ENCODE measurements at places on chromosomes 7 and 10. TPM values are rescaled to one million over a fixed set of nuclear protein-coding genes. Genes with fewer than 3 reads are reported as not detected.

Gene C7orf57
- total RNA-seq: not detected

Gene GDF2
- total RNA-seq: not detected

Gene ADCYAP1R1
- 0.35 TPM for total RNA-seq

Gene GATA3
- 0.08 TPM for total RNA-seq

Data from smooth muscle cell of the coronary artery (primary cell).